ENCODE measurements at places on chromosomes 5 and 9. TPM values are rescaled to one million over a fixed set of nuclear protein-coding genes. Genes with fewer than 3 reads are reported as not detected.

- DNase-seq: no peak
- H3K36me3 ChIP-seq: no peaks in the 10 kb centered on the region
- peaks cover 17% of the 10 kb centered on the region for H3K27me3 ChIP-seq
- H3K4me3 ChIP-seq: no peak overlapping the region
These were observed 127.0 kb downstream of the TENT4A start for GRCh38 chr5:6840136-6840793.

DNA sequence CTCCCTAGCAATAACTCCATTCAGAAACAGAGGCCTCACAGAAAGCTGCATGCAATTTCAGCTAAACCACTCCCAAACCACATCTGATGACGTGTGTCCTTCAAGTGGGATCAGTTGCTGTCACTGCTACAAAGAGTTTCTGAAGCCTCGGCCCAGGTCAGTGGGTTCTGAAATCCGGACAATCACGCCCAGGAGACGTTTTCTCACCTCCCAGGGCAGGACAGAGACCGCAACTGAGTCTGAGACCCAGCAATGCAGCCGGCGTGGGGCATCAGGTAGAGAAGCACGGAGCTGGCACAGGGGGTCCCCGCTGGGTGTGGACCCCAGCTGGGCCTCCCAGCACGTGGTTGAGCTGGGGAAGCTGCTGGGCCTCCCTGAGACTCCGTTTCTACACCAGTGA lies 2.6 kb upstream of the UBE2QL1 start:
- H3K4me3 ChIP-seq: no peak overlapping the region
- no peak for DNase-seq
- H3K4me1 ChIP-seq: peaks cover 9% of the 10 kb centered on the region
- peaks cover 41% of the 10 kb centered on the region for H3K27me3 ChIP-seq
- no peak overlapping the region for H3K27ac ChIP-seq

DNA sequence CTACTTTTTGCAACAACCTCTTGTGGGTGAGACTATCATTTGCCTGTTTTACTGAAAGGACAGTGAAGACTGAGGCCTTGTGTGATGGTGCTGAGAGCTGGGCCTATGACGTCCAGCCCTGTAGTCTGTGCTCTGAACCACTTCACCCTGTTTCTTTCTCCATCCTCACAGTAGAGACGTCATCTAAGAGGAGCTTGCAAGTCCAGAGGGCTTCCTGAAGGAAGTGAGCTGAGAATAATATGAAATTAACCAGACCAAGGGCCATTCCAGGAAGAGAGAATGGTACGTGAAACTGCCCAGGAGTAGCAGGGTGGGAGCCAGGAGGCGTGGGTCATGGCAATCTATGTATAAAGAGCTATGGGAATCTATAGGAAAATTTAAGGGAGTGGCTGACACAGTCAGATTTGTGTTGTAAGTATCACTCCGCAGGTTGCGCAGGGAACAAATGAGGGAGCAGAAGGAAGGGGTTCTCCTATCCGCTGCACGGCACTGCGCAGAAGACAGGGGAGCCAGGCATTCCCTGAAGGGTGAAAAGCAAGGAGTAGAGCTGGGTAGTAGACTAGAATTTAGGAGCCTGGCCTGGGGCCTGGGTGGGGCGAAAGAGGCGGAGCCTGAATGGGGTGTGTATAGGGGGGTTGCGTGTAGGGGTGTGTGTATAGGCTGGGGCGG lies 596 bp upstream of the FGFR4 start:
- peaks cover 8% of the 10 kb centered on the region for H3K27me3 ChIP-seq
- peak overlapping the region; percentile 21 for H3K4me3 ChIP-seq
- peaks cover 4% of the 10 kb centered on the region for H3K4me1 ChIP-seq
- no peaks in the 10 kb centered on the region for H3K36me3 ChIP-seq
- DNase-seq: no peak

Gene ANKRD31
- 0.33 TPM for total RNA-seq

DNA sequence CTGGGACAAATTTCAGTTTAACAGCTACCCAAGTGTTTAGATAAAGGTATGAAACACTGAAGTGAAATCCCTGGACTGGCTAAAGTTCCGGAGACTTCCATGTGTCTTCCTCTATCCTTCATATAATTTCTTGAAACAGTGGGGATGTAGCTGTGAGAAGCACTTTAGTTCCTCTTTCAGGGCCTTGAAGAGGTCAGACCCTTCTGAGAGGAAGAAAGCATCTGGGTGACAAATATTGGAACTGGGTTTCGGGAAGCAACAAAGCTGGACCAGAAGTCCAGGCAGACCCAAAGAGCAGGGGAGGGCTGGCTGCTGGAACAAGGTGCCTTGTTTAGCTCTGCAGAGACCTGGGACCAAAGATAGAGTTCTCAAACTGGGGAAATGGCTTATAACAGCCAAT lies 75.4 kb upstream of the ZFAND5 start:
- no peaks in the 10 kb centered on the region for H3K36me3 ChIP-seq
- no peaks in the 10 kb centered on the region for H3K27me3 ChIP-seq
- H3K4me1 ChIP-seq: peaks cover 26% of the 10 kb centered on the region
- H3K27ac ChIP-seq: no peak overlapping the region
- no peak overlapping the region for H3K4me3 ChIP-seq
- no peak for DNase-seq

Gene DNM1
- 0.63 TPM for total RNA-seq

GRCh38 chr5:105726093-105726492 lies 1944.6 kb downstream of the EFNA5 start:
- H3K4me1 ChIP-seq: no peaks in the 10 kb centered on the region
- no peaks in the 10 kb centered on the region for H3K27me3 ChIP-seq
- H3K4me3 ChIP-seq: no peak overlapping the region
- DNase-seq: no peak
- no peaks in the 10 kb centered on the region for H3K36me3 ChIP-seq

GRCh38 chr9:113542741-113543140 lies 79.2 kb downstream of the RGS3 start:
- no peak for DNase-seq
- H3K27me3 ChIP-seq: no peaks in the 10 kb centered on the region
- no peak overlapping the region for H3K27ac ChIP-seq
- no peak overlapping the region for H3K4me3 ChIP-seq
- peaks cover 14% of the 10 kb centered on the region for H3K4me1 ChIP-seq

DNA sequence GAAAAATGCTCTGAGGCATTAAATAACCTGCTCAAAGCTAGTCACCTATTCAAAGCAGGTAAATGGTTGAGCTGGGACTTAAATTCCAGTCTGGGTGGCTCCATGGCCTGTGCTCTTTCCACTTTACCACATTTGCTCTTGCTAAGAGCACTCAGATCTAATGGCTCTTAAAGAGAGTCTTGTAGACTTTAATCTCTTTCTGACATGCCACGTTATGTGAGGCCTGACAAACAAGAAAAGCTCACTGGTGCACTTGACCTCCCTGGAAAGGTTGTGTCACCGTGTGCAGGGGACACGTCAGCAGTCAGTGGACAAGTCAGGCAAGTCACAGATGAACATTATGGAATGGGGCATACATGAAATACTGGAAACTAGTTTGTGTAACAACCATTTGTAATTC lies 129.9 kb upstream of the RPS23 start:
- no peaks in the 10 kb centered on the region for H3K4me1 ChIP-seq
- no peak for DNase-seq
- H3K36me3 ChIP-seq: no peaks in the 10 kb centered on the region
- no peak overlapping the region for H3K4me3 ChIP-seq
- no peak overlapping the region for H3K27ac ChIP-seq

Gene PROP1
- not detected for total RNA-seq

Gene MEF2C
- 0.02 TPM for total RNA-seq

Gene IPO11
- 55.4 TPM for total RNA-seq

DNA sequence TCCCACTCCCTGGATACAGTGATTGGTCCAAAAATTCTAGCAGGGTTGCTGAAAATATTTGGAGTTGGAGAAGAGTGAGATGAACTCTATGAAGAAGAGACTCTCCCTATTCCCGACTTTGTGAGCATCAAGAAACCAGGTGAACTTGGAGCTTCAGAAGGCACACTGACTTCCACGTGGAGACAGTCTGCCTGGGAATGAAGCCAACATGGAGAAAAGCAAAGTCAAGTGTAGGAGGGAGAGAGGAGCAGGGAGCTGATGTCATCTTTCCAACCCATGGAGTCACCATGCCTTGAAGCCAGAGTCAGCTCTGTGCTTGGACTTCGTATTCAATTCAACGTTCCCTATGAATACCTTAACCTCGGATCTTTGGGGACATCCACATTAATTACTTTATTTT lies 125.1 kb downstream of the NPR3 start:
- no peak for DNase-seq
- H3K4me1 ChIP-seq: no peaks in the 10 kb centered on the region
- H3K27me3 ChIP-seq: no peaks in the 10 kb centered on the region
- no peak overlapping the region for H3K27ac ChIP-seq
- no peaks in the 10 kb centered on the region for H3K36me3 ChIP-seq

DNA sequence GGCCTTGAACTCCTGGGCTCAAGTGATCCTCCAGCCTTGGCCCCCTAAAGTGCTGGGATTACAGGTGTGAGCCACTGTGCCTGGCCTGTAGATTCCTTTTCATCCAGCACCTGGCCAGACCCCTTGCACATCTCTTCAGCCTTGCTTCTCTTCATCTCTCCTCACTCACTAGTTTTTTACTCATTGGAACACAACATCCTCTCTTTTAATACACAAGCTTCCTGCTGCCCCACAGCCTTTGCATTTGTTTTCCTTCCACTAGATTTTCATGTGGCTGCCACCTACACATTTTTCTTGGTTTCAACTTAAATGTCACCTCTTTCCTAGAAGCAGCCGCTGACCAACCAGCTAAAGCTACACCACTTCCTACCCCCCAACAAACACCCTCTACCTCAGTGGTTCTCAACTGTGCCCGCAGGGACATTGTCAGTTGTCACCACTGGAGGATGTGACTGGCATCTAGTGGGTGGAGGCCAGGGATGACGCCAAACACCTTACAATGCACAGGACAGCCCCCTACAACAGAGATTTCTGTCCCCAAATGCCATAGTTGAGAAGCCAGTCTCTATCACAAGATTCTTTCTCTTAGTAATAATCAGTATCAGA lies 33.7 kb downstream of the HAVCR1 start:
- H3K27ac ChIP-seq: peak overlapping the region; percentile 79
- H3K4me1 ChIP-seq: peaks cover 34% of the 10 kb centered on the region
- H3K27me3 ChIP-seq: no peaks in the 10 kb centered on the region
- H3K36me3 ChIP-seq: no peaks in the 10 kb centered on the region
- peak; percentile 90 for DNase-seq
- H3K4me3 ChIP-seq: no peak overlapping the region

GRCh38 chr5:136734628-136735027 lies 369.3 kb upstream of the TRPC7 start:
- DNase-seq: no peak
- no peak overlapping the region for H3K4me3 ChIP-seq
- H3K27ac ChIP-seq: no peak overlapping the region
- H3K36me3 ChIP-seq: no peaks in the 10 kb centered on the region
- H3K4me1 ChIP-seq: no peaks in the 10 kb centered on the region

Gene MARCOL
- not detected for total RNA-seq

GRCh38 chr5:1380011-1380817 lies 35.3 kb upstream of the CLPTM1L start:
- peak; percentile 64 for DNase-seq
- H3K27ac ChIP-seq: no peak overlapping the region
- H3K27me3 ChIP-seq: peaks cover 2% of the 10 kb centered on the region
- H3K36me3 ChIP-seq: no peaks in the 10 kb centered on the region

Gene NMUR2
- not detected for total RNA-seq

DNA sequence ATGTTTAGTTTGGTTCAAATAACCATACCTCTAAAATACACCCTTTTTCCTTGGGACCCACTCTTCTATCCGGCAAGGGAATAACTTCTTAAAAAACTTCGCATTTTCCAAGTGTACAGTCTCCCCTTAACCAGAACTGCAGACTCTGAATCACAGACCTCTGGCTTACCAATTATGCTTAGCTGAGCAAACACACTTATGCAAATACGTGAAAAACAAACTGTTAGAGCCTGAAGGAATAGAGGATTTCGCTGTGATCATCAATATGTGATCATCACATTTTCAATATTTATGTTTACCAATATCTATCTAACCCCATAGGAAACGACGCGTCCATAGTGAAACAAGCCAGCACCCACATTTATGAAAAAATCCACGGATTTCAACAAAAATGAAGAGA lies 1.3 kb downstream of the LPAR1 start:
- H3K27ac ChIP-seq: no peak overlapping the region
- no peak overlapping the region for H3K4me3 ChIP-seq
- no peaks in the 10 kb centered on the region for H3K36me3 ChIP-seq
- peaks cover 32% of the 10 kb centered on the region for H3K27me3 ChIP-seq
- DNase-seq: no peak

GRCh38 chr5:120252839-120253238 lies 211.3 kb upstream of the PRR16 start:
- no peaks in the 10 kb centered on the region for H3K27me3 ChIP-seq
- no peaks in the 10 kb centered on the region for H3K4me1 ChIP-seq
- no peaks in the 10 kb centered on the region for H3K36me3 ChIP-seq
- no peak for DNase-seq
- no peak overlapping the region for H3K27ac ChIP-seq

Gene PARP8
- 34.0 TPM for total RNA-seq

GRCh38 chr9:1722404-1722803 lies 292.7 kb upstream of the SMARCA2 start:
- peaks cover 22% of the 10 kb centered on the region for H3K27me3 ChIP-seq
- no peak for DNase-seq
- H3K4me1 ChIP-seq: no peaks in the 10 kb centered on the region
- H3K36me3 ChIP-seq: no peaks in the 10 kb centered on the region

GRCh38 chr5:75951716-75952115 lies 131.5 kb upstream of the SV2C start:
- H3K4me3 ChIP-seq: no peak overlapping the region
- no peak overlapping the region for H3K27ac ChIP-seq
- no peaks in the 10 kb centered on the region for H3K36me3 ChIP-seq
- no peak for DNase-seq
- no peaks in the 10 kb centered on the region for H3K4me1 ChIP-seq

GRCh38 chr9:130768265-130768664 lies 66.8 kb upstream of the ABL1 start:
- no peak for DNase-seq
- no peak overlapping the region for H3K27ac ChIP-seq
- H3K27me3 ChIP-seq: no peaks in the 10 kb centered on the region
- peaks cover 35% of the 10 kb centered on the region for H3K4me1 ChIP-seq

DNA sequence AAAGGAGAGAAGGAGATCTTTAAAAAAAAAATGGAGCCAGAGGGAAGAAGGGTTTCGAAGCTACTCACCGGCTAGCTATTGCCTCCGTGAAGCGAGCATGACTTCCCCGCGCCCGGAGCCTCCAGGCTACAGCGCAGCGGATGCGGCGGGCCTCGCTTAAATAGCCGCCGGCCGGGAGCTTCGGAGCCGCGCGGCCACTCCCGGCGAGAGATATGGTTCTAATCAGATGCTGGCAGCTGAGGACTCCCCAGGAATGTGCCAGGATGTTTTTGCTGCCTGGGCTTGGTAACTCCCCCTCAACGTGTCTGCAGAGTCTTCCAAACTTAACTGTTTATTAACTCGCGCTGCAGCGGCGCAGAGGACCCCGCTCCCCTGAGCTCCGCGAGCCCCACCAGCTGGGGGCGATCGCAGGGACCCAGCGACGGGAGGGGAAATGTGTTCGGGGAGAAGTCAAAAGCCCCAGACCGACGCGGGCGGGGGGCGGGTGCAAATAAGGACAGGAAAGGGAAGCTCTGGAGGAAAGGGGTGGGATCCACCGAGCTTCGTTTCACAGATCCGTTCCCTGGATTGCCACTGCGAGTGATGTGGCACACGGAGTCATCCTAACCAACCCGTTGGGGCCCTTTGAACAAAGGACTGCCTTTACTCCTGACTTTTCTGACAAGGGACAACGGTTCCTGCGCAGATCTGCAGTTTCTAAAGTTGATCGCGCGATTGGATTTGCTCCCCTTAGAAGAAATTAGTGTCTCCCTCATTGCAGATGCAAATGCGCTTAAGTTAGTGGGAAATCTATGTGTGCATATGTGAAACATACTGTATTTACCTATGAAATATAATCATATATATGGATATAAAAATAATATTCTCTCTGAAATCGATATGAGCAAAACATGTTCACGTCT lies at the start of gene DAB2:
Gene DAB2, minus strand, starts transcription at position 245 of the 902 bp plus-strand sequence. CDS start 30,660 bp downstream, outside the sequence.
- peak within 1 kb of the TSS; percentile 72 for H3K4me3 ChIP-seq
- DNase-seq: peak; percentile 50
- H3K36me3 ChIP-seq: no peaks in the 10 kb centered on the region
- no peak within 1 kb of the TSS for H3K27ac ChIP-seq
- H3K4me1 ChIP-seq: peaks cover 4% of the 10 kb centered on the region
- peaks cover 35% of the 10 kb centered on the region for H3K27me3 ChIP-seq

All from activated CD4-positive, alpha-beta memory T cell treated with anti-CD3 and anti-CD28 coated beads for 36 hours (primary cell).